ENCODE measurements at places on chromosomes 11 and 22.
A peak's percentile ranks its signal among the peaks of the same experiment; 100 is the strongest.

DNA sequence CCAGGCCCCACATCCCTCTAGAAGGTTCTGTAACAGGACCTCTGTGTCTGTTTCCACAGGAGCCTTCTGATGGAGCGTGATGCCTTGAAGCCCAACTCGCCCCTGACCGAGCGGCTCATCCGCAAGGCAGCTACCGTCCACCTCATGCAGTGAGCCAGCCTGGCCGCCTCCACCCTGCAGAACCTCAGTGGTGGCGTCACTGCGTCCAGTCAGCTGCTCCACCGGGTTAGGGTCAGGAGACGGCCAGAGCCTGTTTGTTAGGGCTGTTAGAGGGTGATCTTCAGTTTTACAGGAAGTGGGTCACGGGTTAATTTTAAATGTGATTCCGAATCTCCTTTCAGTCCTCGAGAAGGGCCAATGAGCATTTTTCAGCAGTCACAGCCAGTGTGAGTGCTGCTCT, 3.9 kb upstream of the GTSE1 start:
- H3K4me1 ChIP-seq: peaks cover 72% of the 10 kb centered on the region
- H3K27ac ChIP-seq: peak overlapping the region; percentile 93
- peak overlapping the region; percentile 25 for H3K4me3 ChIP-seq
- DNase-seq: no peak
- H3K27me3 ChIP-seq: no peaks in the 10 kb centered on the region
- peaks cover 46% of the 10 kb centered on the region for H3K36me3 ChIP-seq

DNA sequence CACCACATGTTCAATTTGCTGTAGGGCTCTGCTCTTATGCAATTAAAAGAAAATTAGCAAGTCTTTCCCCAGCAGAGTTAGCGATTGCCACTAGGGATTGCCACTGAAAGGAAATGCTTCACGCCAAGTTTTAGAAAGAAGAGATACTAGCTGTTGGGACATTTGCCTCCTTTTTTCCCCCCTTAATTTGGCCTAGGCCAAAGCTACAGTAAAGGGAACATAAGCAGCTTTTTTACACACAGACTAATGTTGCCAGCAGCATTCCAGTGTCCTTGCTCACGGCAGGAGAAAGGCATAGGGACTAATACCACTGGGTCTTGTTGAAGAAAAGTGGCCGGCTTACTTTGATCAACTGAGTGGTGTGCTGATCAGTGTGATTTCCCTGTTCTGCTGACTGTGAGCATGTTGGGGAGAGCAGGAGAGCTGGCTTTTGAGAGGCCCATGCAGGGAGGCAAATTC, 71.2 kb downstream of the PHF21A start:
- H3K36me3 ChIP-seq: peaks cover 6% of the 10 kb centered on the region
- no peak for DNase-seq
- H3K4me3 ChIP-seq: no peak overlapping the region
- H3K27ac ChIP-seq: no peak overlapping the region

DNA sequence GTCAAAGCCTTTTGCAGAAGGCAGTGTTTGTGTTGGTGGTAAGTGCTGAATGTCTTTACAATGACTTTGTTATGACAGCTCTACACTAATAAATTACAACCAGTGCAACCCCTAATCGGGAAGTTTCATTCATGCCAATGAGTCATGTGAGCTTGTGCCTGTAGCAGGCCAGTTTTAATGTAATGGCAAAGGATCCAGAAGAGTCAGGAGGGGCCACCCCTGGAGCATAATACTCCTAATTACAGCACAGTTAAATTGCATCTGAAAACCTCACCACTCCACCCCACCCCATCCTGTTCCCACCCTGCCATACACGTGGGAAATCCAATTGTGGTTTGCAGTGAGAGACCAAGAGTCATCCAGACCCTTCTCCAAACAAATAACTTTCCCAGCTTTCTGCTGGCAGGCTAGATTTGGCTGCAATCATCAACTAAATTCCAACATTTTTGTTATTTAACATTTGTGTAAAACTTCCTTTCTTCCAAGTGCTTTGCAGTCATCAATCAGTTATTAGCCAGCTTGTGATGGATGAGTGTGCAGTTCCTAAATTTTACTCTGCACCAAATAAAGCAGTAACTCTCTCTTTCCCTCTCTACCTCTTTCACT, 277.3 kb upstream of the FAT3 start:
- H3K27ac ChIP-seq: no peak overlapping the region
- H3K36me3 ChIP-seq: no peaks in the 10 kb centered on the region
- DNase-seq: no peak
- H3K27me3 ChIP-seq: no peaks in the 10 kb centered on the region

DNA sequence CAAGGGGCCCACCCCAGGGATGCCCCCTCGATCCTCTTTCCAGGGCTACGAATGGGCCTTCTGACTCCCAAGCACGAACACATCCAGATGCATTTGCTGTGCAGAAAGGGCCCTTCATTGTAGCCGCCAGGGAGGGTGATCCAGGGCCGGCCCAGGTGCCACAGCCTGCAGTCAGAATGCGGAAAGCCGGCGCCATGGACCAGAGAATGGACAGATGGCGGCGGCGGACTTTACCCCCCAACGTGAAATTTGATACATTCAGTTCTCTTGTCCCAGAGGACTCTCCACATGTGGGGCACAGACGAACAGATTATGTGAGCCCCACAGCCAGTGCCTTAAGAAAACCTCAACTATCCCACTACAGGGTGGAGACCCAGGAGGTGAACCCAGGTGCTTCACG, 87.2 kb downstream of the KIAA1671 start:
- peaks cover 12% of the 10 kb centered on the region for H3K27me3 ChIP-seq
- H3K27ac ChIP-seq: no peak overlapping the region
- no peaks in the 10 kb centered on the region for H3K36me3 ChIP-seq
- no peaks in the 10 kb centered on the region for H3K4me1 ChIP-seq
- H3K4me3 ChIP-seq: no peak overlapping the region

DNA sequence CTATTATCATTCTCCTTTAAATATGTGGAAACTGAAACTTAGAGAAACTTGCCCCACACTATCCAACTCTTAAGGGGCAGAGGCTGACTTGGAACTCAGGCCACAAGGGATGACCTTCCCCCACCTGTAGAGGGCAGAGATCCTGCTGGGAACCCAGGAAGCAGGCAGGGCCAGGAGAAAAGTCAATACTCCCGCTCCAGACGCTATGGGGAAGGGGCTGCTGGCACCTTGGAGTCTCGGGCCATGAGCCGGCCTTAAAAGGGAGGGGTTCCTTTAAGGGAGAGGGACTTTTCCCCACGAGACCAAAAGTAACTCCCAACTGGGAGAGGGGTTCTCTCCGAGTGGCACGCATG, 620 bp upstream of the ANO5 start:
- H3K27ac ChIP-seq: no peak overlapping the region
- H3K27me3 ChIP-seq: peaks cover 35% of the 10 kb centered on the region
- no peak overlapping the region for H3K4me3 ChIP-seq

DNA sequence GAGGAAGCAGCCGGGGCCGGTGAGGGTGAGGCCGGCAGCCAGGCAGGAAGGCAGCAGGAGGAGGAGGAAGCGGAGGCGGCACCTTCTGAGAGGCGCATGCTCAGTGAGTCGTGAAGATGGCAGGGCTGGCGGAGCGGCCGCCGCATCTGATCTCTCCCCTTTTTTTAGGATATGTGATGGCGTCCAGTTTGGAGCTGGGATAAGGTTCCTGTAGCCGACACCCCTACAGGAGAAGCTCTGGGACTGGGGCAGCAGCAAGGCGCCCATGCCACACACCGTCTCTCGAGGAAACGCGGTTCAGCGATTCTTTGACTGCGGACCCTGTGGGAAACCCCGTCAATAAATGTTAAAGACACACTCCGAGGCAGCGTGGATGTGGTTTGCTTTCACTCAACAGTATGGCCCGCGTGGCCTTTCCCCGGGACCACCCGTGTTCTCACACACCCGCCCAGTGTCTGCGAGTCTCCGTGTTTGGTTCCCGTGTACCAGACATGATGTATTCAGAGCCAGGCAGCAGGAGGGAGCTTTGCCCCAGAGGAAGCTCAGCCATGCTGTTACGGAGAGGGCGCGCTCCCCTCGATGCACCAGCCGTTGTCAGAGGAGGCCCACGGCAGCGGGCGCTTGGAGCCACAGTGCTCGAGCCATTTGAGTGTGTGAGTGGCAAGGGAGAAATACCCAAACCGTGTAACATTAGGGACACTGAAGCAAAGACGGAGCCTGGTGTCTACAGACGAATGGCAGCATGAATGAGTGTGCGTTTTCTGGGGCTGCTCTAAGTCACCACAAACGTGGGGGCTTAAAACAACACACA, 27.7 kb upstream of the PARVB start:
- H3K4me1 ChIP-seq: peaks cover 40% of the 10 kb centered on the region
- H3K27ac ChIP-seq: peak overlapping the region; percentile 92
- no peaks in the 10 kb centered on the region for H3K27me3 ChIP-seq
- peaks cover 32% of the 10 kb centered on the region for H3K36me3 ChIP-seq
- peak; percentile 44 for DNase-seq

- no peaks in the 10 kb centered on the region for H3K27me3 ChIP-seq
- peaks cover 13% of the 10 kb centered on the region for H3K4me1 ChIP-seq
- peaks cover 34% of the 10 kb centered on the region for H3K36me3 ChIP-seq
- peak overlapping the region; percentile 89 for H3K4me3 ChIP-seq
Measured at GRCh38 chr11:94974178-94974577, 669 bp downstream of the KDM4D start.

DNA sequence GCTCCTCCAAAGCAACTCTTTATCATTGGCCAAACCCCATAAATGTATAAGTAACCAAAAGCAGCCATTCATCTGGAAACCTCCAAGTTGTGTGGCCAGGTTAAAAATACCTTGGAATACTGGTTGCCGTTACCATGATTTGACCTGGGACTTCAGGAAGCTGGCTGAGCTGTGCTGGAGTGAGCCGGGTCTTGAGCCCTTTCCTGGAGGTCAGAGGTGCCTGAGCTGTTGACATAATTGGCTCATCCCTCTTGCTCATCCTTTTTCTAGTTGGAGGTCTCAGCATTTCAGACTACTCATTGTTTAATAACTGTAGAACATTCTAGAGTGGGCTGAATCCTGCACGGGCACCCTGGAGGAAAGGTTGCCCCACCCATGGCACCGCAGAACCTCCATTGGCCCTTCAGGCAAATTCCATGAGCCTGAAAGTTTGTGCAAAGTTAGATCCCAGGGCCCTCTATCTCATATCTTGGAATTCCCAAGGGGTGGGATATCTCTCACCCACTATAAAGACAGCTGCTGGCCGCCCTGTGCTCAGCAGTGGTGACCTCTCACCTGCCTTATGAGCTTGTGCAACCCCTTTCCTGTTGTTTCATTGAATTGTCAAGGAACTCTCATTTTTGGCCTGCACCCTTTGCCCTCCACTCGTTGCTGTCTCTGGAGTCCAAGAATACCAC, 77.0 kb downstream of the C22orf31 start:
- no peak overlapping the region for H3K4me3 ChIP-seq
- no peak overlapping the region for H3K27ac ChIP-seq
- H3K27me3 ChIP-seq: peaks cover 14% of the 10 kb centered on the region
- no peak for DNase-seq
- H3K4me1 ChIP-seq: no peaks in the 10 kb centered on the region

DNA sequence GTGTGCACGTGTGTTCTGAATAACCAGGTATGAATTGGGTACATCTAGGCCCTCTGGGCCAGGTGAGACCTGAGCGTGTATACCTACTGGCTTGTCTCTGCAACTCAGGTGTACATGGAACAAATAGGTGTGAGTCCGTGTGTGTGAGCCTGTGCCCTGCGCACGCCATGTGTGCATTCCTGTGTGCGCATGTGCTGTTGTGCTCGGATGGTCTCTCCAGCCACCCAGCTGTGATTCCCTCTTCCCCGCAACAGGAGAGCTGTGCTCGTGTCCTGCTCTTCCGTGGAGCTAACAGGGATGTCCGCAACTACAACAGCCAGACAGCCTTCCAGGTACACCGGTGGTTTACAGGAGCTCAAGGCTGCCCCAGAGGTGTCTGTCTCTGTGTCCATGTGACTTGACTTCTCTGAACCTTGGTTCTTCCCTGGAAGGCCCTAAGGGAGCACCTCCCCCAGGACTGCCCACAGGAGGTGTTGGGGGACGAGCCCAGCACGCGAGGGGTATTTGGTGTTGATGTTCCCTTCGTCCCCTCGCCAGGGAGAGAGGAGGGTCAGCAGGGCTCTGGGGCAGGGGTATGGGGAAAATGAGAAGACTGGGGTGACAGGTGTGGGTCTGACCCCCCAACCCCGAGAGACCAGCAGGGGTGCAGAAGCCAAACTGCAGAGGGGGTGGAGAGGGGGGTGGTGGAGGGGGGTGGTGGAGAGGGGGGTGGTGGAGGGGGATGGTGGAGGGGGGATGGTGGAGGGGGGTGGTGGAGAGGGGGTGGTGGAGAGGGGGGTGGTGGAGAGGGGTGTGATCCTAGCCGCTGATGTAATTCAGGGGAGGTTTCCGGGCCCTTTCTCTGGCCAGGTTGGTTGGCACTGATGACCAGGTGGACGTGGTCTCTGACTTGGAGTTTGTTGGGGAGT, 10.7 kb downstream of the SHANK3 start:
- no peak overlapping the region for H3K4me3 ChIP-seq
- H3K27ac ChIP-seq: peak overlapping the region; percentile 35
- no peaks in the 10 kb centered on the region for H3K27me3 ChIP-seq
- no peak for DNase-seq
- H3K36me3 ChIP-seq: no peaks in the 10 kb centered on the region
- no peaks in the 10 kb centered on the region for H3K4me1 ChIP-seq

DNA sequence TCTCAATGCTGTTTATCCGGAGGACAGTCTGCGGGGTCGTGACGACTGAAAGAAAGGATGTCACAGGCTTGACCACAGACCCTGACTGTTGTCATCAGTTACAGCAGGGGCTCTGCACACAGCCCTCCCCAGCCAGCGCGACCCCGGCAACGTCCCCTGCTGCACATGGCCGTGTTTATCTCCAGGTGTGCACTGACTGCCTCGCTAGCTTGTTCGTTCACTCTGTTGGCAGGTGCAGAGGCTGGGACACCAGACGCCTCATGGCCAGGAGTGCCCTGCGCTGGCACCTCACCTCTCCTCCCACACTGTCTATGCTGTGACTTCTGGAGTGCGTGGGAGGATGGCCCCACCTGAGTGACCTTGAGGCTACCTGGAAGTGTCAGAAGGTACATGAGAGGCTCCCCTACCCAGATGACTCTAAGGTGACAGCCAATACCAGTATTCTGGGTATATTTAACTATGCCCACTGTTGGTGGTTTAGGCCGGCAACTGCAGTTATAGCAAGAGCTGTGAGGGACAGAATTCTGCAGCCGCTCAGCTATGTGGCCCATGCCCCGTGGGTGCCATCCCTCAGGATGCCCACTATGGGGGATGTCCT, 12.2 kb downstream of the MRPL21 start:
- no peaks in the 10 kb centered on the region for H3K4me1 ChIP-seq
- no peak overlapping the region for H3K27ac ChIP-seq
- H3K4me3 ChIP-seq: no peak overlapping the region
- no peaks in the 10 kb centered on the region for H3K27me3 ChIP-seq
- no peak for DNase-seq
- peaks cover 12% of the 10 kb centered on the region for H3K36me3 ChIP-seq
